ENCODE measurements at places on chromosomes 1 and 21.

GRCh38 chr1:32241001-32241763, 5.8 kb upstream of the FAM167B start:
- DNase-seq, result peak; percentile 78

DNA sequence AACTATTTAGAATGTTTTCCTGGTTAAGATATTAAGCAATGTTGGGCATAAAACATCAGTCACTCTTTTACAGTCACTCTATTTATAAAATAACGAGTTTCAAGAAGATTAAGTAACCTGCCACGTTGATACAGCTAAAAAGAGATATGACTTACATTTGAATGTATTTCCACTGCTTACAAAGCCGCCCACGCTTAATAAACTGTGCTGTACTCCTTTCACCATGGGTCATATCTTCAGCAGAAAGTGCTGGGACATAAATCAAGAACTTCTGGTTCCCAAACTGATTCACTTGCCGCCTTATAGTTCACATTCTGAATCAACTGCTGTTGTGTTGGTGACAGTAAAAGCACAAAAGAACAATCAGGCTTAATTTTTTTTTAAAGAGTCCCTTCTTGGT, 666.7 kb downstream of the NCAM2 start:
- DNase-seq, result no peak

DNA sequence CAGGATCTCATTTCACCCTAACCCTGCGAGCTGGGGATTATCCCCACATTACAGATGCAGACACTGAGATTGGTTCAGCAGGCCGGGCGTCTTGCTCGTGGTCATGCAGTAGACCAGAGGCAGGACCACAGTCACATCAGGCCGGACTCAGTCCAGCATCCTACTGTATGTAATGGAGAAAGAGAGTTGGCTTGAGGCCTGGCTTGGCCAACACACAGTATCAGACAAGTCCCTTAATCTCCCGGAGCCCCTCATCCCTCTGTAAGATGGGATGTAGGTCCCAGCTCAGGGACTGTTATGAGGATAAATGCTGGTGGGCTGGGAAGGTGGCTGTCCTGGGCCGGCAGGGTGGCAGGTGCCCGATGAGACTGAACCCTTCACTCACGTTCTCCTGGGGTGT, 66.1 kb upstream of the ACTL8 start:
- no peak for DNase-seq

- no peak for DNase-seq
Measured at GRCh38 chr21:16569679-16570078, 839.9 kb downstream of the USP25 start.

GRCh38 chr1:221454096-221454495, 287.8 kb downstream of the DUSP10 start:
- DNase-seq, result no peak

- no peak for DNase-seq
Measured at GRCh38 chr1:184859381-184860105, 104.9 kb upstream of the EDEM3 start.

- DNase-seq, result no peak
Measured at GRCh38 chr1:213750231-213751063, 237.3 kb upstream of the PROX1 start.

- DNase-seq, result no peak
Measured at GRCh38 chr1:60921175-60921574, 161.2 kb upstream of the NFIA start.

DNA sequence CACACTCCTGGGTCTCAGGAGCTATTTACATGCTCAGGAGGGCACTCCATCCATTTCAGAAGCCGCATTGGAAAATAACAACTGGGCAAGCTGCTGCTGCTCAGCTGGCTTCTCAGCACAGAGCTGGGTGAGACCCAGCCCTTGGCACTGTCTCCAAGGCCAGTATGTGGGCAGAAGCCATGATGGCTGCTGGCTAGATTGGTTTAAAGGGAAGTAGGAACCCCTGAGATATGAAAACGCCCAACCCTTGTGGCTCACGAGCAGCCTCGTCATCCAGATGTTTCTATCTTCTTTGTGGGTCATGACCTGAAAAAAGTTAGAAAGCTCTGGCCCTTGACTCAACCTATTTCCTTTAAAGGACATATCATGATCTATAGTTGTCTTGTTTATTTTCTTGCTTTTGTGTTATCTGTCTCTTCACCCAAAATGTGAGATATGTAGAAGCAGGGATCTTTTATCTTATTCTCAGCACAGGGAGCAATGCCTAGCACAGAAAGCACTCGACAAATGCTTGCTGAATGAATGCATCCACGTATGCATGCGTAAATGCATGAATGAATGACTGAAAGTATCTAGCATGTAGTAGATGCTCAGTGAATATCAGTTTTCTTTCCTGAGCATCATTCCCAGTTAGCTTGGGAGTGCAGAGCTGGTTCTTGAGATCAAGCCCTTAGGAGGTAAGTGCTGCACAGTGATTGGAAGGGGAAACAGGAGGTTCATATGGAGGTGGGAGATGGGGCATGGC, 11.6 kb downstream of the MYBPH start:
- no peak for DNase-seq

DNA sequence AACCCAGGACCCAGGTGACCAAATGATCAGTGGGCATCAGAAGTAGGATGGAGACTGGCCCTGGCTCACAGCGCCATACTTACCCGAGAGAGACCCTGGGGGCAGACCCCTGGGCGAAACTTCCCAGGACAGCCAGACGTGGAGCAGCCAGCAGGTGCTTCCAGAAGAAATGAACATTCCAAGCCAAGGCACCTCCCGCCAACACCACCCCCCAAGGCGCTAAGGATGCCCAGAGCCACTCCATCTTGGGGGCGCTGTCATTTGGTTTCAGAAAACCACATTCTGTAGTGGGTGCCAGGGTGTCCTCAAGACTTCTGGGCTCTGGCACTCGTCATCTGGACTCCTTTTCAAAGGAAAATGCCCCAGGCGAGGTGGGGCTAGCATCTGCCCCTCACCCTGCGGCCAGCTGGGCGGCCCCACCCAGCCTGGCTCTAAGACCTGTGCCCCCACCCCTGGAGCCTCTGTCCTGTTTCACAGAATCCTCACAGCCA, 98.8 kb downstream of the RIPK4 start:
- no peak for DNase-seq

DNA sequence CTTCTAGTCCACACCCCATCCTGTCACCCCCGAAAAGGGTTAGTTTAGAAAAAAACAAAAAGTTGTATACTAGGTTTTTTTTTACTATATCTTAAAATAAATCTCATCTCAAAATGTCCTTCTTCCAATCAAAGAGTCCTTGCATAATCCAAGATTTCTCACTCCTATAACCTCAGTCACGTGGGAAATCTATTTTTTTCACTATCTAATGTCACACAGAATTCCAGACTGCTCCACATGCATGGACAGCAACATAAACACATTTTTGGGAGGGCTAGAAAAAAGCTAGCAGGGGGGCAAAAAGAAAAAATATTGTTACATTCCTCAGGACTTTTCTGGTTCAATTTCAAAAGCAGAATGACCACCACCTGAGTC, 39.3 kb downstream of the TGFBR3 start:
- DNase-seq, result no peak

- DNase-seq, result peak; percentile 18
Measured at GRCh38 chr1:35030756-35031446, 844 bp downstream of the ZMYM6 start.

GRCh38 chr21:16863908-16864307, 648.9 kb upstream of the CXADR start:
- DNase-seq, result peak; percentile 13

GRCh38 chr1:233443040-233443760, 115.7 kb downstream of the MAP3K21 start:
- DNase-seq, result no peak

DNA sequence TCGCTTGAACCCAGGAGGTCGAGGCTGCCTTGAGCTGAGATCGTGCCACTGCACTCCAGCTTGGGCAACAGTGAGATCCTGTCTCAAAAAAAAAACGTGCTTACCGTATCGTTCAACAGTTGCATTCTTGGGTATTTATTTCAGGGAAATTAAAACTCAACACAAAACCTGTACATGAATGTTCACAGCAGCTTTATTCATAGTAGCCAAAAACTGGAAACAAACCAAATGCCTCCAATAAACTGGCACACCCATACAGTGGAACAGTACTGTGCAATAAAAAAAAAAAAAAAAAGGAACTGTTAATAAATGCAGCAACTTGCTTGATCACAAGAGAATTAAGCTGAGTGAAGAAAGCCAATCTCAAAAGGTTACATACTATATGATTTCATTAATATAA, 6.7 kb downstream of the KHDRBS1 start:
- no peak for DNase-seq
